ENCODE measurements at places on chromosomes 2 and 18.

GRCh38 chr2:38836791-38837190 is 38.9 kb downstream of the DHX57 start:
- no peak for DNase-seq

DNA sequence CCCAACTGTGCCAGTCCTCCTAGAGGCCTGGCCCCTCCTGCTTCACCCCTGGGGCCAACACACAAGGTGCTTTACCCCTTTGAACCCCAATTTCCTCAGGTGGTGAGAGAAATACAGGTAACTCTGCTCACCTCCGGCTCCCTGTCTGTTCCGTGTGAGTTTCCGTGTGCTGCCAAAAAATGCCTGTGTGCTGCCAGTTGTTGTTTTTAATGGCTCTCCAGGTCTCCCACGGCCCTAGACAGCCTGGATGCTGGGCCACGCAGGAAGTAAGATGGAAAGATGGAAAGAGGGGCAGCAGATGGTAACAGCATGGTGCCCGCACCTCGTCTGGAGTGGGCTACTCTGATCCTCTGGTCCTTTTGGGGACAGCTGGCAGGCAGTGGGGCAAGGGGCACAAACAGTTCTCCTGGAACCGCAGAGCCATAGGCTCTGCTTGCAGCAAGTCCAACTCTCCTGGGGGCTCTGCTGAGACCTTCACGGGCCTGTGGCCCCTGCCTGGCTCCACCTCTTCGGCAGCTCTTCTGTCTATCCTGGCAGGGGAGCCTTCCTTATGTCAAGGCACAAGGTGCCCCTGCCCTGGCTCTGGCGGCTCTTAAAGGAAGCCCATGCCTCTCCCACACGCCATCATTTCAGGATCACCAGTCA is 4.3 kb upstream of the ARHGEF4 start:
- no peak for DNase-seq

DNA sequence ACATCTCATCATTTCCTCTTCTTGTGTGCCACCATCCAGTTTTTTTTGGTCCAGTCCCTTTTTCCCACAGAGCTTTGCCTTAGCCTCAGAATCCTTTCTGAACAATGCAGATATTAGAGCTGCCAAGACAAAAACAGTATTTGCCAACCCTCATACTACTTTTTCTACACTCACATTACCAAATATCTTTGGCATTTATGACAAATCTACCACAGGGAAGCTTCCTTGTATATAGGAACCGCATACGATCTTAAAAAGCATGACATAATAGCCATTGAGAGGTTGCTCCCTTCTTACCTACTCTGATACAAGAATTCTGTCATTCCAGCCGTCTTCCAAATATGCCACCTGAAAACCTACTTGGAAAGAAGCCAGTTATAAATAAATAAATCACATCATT is 9.4 kb downstream of the ZNF24 start:
- no peak for DNase-seq

DNA sequence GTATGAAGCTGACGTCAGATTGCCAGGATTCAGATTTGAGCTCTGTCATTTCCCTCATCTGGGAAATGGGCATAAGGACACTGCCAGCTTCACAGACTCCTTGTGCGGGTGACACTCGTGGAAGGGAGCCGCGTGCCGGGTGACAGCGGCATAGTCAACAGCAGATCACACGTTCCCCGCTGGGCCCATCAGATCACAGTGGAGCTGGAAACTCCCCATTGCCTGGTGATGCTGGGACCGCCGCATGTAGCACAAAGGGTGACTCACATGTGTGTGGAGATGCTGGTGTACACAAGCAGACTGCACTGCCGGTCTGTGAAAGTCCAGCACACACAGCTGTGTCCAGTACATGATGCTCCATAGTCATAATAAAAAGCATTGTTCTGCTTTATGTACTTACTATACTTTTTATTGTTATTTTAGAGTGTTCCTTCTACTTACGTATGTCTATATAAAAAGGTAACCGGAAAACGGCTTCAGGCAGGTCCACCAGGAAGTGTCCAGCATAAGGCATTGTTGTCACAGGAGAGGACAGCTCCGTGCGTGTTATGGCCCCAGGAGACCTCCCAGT is 31.8 kb downstream of the SALL3 start:
- peak; percentile 8 for DNase-seq

- DNase-seq: no peak
Measured at GRCh38 chr2:62443886-62444285, 62.1 kb downstream of the TMEM17 start.

DNA sequence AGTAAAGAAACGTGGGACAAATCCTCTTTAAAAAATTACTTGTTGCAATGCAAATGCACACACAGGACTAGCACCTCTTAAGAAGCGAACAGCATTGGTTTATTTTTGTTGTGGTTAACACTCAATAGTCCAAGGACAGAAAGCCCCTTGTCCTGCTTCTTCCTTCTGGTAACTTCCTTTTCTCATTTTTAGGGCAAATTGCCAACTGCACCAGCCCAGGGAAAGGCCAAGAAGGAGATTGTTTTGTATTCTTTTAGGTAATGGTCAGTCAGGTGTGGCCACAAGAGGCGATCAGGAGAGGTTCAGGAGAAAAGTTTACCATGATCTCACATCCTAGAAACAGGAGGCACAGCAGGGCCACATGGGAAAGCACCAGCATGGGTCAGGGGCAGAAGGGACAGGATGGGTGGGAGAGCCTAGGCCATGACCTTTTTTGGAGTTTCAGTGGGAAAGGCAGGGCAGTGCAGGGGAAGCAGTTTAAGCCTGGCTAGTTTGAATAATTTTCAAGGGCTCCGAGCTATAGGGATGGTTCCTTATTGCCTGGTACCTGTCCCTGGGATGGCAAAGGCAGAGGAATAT is 73.0 kb downstream of the CHRNA1 start:
- DNase-seq: no peak

GRCh38 chr18:61597316-61597715 is 264.1 kb downstream of the CDH20 start:
- no peak for DNase-seq

DNA sequence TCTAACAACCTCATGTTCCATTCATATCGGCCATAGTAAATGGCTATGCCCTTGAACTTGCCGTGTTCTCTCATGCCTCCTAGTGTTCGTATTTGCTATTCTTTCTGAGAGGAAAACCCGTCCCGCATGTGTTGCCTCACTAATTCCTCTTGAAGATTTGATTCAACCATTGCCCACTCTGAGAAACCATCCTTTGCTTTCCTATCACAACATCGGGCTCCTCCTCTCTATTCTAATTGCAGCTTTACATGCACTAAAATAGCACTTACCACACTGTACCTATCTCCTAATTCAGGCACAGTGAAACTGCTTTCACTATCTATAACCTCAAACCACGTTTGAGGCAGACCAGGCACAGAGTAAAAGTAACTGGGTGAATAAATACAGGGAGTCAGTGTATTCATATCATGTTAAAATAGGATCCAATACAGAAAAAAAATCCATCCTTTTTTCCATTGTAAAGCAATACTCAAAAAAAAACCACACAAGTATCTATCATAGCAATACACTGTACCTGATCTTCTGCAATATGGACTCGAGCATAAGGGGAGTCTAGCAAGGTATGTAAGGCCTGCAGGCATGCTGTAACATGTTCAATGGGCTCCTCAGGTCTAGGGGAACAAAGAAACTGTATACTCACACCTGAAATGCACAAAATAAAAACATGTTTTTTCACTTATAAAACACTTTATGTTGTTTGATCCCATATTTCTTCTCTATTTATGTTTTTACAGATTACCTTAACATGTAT is 39.0 kb upstream of the STRN start:
- DNase-seq: peak; percentile 39

DNA sequence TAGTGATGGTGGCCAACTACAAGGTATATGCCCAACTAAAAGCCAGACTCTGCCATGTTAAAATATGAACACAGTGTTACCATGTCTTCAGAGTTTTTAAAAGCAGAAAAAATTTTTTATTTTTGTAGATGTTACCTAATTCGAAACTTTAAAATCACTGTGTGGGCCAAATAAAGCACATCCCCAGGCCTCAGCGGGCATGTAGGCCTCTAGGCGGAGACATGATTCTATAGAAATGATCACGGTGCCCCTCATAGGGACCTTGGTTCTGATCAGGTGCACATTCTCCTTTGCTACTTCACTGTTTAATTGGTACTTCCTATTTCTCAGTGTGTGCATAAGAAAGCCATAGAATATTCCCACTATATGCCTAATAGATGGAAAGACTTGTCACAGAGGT is 349.2 kb downstream of the XIRP2 start:
- no peak for DNase-seq

- no peak for DNase-seq
Measured at GRCh38 chr2:100395532-100396350, 21.7 kb downstream of the CHST10 start.

DNA sequence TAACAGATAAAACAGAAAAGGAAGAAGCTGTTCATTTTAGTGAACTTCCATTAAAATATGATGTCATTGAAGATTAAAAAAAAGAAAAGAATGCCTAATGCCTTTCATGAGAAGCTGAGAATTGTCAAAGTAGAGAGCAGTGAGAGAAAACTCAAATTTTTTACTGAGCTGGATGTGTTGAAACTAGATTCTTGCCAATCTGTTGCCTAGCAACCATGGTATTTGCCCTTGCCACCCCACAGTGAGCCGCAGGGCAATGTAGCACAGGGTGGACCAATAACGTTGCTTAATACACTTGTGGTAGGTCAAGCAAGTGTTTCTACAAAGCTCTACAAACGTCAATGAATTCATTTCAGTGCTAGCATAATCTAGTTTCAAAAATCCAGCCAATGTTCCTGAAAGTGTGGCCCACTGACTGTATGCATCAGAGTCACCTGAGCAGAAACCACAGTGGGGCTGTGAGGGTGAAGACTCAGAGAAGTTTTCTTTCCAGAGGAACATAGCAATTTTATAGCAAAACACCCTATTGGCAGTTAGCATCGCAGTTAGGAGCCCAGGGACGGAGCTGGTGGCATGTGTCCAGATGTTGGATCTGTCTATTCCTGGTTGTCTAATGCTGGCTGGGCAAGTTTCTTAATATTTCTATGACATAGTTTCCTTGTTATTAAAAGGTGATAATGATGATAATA is 132.2 kb downstream of the DOCK10 start:
- DNase-seq: peak; percentile 49

Data from CD4-positive, alpha-beta T cell treated with Interleukin-10 for 1 hour (primary cell).